ENCODE measurements at places on chromosomes 1 and 21.

GRCh38 chr1:106232128-106232527 is 824.3 kb upstream of the PRMT6 start:
- DNase-seq = no peak

- no peak for DNase-seq
These were observed 1.2 kb upstream of the PPOX start for GRCh38 chr1:161164901-161165610.

GRCh38 chr1:77412069-77412819 is 130.4 kb downstream of the AK5 start:
- no peak for DNase-seq

GRCh38 chr1:118821801-118822200 is 166.3 kb downstream of the TBX15 start:
- no peak for DNase-seq

DNA sequence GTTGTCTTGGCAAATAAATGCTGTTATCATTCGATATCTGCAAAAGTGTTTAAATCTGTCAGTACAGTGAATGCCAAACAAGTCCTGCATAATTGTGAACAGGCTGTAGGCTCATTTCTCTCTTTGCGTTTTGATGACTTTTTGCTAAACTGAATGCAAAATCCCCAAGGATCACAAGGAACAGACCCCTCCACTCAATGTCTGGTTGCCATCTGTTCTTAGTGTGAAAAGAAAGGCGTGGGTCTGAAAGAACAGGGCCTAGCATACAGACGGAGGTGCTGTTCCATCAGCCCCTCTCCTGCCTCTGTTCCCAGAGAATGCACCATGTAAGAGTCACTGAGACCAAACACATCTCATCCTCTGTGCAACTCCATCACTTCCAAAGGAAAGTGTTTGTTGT is 40.4 kb downstream of the EIF2B3 start:
- DNase-seq = no peak

- no peak for DNase-seq
These were observed 29.1 kb downstream of the GPA33 start for GRCh38 chr1:167061073-167061464.

DNA sequence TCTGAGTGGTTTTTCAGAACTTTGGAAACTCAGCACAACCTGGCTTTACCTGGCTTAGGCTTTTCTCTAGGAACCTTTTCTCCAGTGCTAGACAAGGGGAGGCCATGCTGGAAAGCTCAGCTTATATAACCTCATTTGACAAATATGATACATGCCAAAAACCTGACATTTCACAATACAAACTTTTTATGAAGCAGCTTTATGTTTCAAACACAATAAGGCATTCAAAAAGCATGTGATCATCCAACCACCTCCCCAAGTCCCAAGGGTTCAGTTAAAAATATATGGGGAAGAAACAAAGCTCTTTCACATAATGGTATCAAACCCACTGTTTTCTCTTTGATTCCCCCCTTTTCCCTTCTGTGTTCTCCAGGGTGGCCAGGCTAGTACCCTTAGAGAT is 63.7 kb downstream of the ZC3H11B start:
- no peak for DNase-seq

GRCh38 chr1:236038034-236038433 is 26.9 kb downstream of the NID1 start:
- no peak for DNase-seq

DNA sequence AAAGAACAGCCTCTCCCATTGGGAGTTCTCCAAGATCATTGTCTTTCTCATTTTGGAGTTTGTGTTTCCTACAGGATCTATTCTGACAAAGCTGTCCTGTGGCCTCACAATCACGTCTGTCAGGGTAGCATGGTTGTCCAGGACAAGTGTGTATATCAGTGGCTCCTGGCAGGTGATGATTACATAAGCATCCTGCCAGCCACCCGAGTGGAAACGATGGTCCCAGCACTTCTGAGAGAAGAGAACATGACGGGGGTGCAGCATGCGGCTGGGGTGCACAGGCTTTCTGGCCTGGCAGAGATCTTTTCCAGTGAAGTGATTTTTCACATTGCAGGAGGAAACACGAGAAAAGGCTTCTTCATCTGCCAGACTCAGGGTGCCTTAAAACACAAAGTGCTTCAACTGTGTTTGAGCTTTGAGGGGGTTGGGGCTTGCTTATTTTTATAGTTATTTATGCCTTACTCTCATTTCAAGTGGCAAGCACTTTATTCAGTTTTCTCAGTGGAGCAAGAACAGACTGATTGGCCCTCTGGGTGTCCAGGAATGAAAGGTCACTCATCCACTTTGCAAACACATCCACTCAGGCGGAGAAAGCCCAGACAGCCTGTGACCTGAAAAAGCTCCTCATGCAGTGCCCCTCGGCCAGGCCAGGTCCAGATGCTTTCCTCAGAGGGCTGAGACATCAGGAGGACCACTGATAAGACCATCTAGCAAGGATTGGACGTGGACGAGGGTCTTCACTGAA is 186.0 kb downstream of the DUSP10 start:
- no peak for DNase-seq

GRCh38 chr1:92945748-92946270 is 15.5 kb downstream of the DIPK1A start:
- no peak for DNase-seq

DNA sequence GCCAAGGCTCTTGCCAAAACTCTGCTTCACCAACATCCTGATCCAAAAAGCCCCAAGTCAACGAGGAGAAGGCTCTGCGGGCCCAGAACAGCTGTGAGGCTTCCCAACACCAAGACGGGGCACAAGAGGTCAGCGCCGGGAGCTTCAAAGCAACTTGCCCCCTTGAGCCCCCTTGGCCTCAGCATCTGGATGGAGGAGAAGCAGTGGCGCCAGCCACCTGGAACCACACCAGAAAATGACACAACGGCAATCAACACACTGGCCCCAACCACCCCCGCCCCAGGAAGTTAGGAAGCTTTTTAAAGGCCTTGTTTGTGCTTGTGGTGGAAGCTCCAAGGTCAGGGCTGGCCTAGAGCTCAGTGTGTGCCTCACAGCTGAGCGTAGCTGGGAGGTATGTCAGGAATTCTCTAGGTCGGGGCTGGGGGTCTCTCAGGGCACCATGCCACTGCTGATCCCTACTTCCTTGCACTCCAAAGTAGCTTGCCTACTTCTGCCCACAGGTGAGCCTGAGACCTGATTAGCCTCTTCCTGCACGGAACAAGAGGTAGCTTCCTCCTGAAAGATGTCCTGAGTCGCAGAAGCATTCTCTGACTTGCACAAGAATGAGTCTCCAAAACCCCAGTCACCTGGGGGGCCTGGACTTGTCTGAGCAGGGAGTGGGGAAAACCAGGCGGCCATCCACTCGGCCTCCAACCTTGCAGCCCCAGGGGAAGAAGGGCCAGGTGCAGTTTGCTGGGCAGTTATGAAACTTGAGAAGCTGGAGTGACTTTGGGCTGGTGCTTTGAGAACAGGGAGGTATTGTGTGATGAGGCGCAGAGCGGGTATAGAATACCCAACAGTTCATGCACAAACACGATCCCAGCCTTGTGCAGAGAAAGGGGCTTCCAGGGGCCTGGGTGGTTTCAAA is 9.7 kb upstream of the SRP9 start:
- no peak for DNase-seq

DNA sequence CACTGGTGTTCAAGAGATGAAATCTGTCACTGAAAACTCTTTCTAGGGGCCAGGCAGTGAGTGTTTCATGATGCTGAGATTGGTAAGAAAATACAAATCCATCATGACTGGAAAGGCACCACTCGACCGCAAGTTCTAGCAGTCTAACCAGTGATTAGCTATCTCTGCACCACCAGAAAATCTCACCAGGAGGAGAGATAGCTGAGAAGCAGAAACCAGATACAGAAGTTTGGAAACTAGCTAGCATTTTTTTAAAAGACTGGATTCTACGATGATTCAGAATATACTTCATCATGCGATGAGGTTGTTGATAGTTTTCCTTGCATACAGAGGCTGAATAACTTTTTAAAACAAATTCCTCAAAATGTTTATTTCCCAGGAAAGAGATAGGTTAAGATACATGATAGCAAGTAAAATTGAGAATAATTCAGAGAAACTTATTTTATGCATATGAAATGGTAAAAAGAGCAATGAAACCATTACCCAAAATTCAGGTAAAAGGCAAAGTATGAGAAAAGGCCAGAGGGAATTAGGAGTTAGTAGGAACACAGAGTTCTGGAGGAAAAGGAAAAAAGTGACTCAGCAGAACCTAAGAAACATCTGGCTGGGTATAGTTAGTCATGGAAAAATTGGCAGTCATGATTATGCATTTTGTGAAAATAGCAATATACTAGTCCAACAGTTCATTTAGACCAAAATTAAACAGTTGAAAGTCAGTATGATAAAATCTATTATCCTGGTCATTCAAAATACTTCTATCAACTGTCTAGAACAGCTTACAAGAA is 3.3 kb upstream of the F3 start:
- DNase-seq = no peak

GRCh38 chr1:10324627-10325026 is 74.2 kb upstream of the PGD start:
- no peak for DNase-seq

GRCh38 chr21:46163380-46163779 is 8.0 kb upstream of the FTCD start:
- no peak for DNase-seq

- no peak for DNase-seq
These were observed 2.0 kb downstream of the USP33 start for GRCh38 chr1:77757603-77758002.

DNA sequence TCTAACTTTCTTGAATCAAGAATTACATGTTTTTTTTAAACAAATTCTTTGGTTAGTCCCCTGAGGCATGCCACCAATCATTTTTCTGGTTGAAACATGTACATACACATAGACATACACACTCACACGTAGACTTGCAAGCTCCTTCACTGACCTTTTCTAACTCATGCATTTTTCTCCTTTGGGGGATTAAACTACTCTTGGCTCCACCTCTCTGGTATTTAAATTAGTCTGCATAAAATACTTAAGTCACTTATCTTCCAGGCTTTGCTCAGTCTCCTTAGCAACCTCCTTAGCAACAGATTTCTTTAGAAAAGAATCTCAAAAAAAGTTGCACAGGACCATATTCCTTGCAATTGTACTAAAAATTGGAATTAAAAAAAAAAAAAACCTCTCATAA is 440.9 kb upstream of the LRRC7 start:
- DNase-seq = no peak

- no peak for DNase-seq
These were observed 45.4 kb upstream of the POFUT2 start for GRCh38 chr21:45332981-45333582.

GRCh38 chr1:82606546-82606945 is 805.8 kb downstream of the ADGRL2 start:
- no peak for DNase-seq

- no peak for DNase-seq
These were observed 389.9 kb downstream of the PLPP3 start for GRCh38 chr1:56189454-56189853.

GRCh38 chr1:221693087-221693486 is 48.8 kb downstream of the DUSP10 start:
- no peak for DNase-seq

DNA sequence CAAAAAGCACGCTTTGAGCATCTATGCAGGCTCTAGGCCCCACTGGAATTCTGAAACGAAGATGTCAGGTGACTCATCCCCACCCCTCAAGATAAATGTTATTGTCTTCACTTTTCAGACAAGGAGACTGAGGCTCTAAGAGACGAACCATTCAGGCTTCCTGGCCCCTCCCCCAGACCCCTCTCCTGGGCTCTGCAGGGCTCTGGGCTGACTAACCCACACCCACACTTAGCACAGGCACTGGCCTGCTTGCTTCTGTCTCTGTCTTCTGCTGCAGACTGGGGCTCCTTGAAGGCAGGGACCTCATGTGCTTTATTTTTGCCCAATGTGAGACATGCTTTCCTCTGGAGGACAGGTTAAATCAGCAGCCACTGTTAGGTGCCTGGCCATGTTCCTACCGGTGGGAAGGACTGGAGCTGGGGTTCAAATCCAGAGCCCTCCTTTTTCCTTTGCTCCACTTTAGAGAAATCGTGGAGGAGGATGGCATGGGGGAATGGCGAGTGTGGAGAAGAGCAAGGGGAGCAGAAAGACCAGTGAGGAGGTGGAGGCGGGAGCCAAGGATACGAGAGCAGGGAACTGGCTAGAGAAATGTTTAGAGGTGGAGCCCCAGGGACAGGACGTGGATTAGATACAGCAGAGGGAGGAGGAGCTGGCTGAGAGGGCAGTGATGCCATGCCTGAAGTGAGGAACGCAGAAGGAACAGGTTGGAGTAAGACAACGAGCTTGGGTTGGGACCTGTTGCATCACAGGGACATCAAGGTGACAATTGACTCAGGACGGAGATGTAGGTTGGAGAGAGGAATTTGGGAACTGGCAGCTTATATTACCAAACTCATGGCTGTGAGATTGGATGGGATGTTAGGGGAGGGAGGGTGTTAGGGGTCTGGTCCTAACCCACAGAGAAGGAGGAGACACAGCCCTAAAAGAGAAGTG is 1.7 kb downstream of the TMEM125 start:
- no peak for DNase-seq

DNA sequence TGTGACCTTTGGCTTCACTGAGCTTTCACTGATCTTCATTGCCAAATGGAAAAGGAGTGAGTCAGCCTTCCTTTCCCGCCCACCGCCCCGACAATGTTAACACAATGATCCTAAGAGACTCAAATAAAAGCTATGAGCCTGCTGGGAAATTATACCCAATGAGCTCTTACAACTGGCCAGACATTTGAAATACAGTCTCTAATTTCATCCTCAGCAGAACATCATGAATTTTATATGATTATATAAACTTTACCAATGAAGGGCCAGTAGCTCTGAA is 252.5 kb downstream of the SIPA1L2 start:
- DNase-seq = no peak

- DNase-seq = no peak
These were observed 33.5 kb downstream of the EPHA10 start for GRCh38 chr1:37731312-37732019.

- DNase-seq = no peak
These were observed 98.0 kb downstream of the KCNJ15 start for GRCh38 chr21:38354746-38355145.

DNA sequence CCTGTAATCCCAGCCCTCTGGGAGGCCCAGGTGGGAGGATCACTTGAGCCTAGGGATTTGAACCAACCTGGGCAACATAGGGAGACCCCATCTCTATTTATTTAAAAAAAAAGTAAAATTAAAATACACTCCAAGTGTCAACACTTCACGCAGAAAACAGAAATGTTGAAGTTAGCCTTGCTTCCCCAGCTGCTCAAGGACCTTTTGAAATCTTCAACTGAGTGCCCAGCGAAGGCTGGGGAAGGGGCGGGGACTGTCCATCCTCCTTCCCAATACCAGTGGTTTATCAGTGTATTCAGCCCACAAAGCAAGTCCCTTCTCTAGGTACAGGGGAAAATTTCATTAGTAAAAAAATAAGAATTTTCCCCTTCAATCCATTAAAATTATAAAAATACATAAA is 2.2 kb upstream of the DNAJC28 start:
- no peak for DNase-seq

- no peak for DNase-seq
These were observed 62.1 kb upstream of the CD55 start for GRCh38 chr1:207259391-207259790.
